Psoas muscle (tissue), 8 donors: ENCODE measurements at places on chromosomes 16 and 17. TPM values are rescaled to one million over a fixed set of nuclear protein-coding genes. Genes with fewer than 3 reads are reported as not detected.

- peak within 1 kb of the TSS; percentile 92 for H3K4me3 ChIP-seq
- peak; percentile 98 for DNase-seq
- peak within 1 kb of the TSS; percentile 93 for H3K27ac ChIP-seq
- H3K27me3 ChIP-seq, result no peaks in the 10 kb centered on the region
Measured at GRCh38 chr17:36601303-36602029, at the start of gene MRM1. MRM1 (plus strand) TSS chr17:36601583; CDS start chr17:36601811, 228 bp downstream.

GRCh38 chr17:50687200-50688066 is 20.3 kb downstream of the ANKRD40 start:
- H3K27ac ChIP-seq, result no peak overlapping the region
- peak; percentile 51 for DNase-seq
- no peak overlapping the region for H3K4me3 ChIP-seq
- H3K36me3 ChIP-seq, result peaks cover 9% of the 10 kb centered on the region
- peaks cover 17% of the 10 kb centered on the region for H3K4me1 ChIP-seq

- DNase-seq, result no peak
- H3K36me3 ChIP-seq, result no peaks in the 10 kb centered on the region
Measured at GRCh38 chr16:66372078-66372897, 5.8 kb downstream of the CDH5 start.

- no peak for DNase-seq
- H3K27me3 ChIP-seq, result no peaks in the 10 kb centered on the region
- no peak overlapping the region for H3K4me3 ChIP-seq
- H3K36me3 ChIP-seq, result no peaks in the 10 kb centered on the region
- H3K27ac ChIP-seq, result no peak overlapping the region
Measured at GRCh38 chr16:53566552-53567245, 63.7 kb upstream of the AKTIP start.

- H3K27me3 ChIP-seq, result no peaks in the 10 kb centered on the region
- H3K27ac ChIP-seq, result no peak overlapping the region
- DNase-seq, result no peak
Measured at GRCh38 chr16:71472051-71472450, 10.0 kb upstream of the ZNF23 start.

DNA sequence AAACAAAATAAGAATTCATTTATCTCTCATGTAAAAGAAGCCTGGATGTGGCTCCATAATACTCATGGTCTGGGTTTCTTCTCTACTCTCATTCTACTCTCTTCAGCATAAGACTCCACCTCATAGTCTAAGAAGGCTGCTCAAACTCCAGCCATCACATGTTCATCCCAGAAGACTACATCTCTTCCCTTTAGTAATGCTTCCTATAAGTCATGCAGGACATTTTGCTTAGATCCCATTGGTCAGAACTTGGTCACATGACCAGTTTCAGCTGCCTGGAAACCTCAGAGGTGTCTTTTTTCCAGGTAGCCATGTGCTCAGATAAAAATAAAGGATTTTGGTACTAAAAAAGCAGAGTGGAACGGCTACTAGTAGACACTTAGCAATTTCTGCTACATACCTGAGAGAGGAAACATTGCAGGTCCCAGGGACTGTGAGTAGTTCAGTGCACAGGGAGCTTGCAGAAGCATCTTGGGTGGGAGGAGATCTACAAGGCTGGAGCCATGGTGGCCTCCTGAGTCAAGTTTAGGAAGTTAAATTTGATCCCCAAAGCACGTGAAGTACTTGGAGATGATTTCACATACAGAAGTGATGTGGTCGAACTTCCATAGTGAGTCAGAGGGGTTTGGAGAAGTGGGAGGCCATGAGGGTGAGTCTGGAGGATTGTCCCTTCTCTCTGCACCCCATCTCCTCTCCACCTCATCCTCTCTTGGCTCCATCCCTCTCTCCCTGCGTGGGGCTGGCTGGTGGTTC is 110.2 kb downstream of the CCDC182 start:
- no peaks in the 10 kb centered on the region for H3K36me3 ChIP-seq
- DNase-seq, result no peak
- H3K4me1 ChIP-seq, result no peaks in the 10 kb centered on the region
- no peak overlapping the region for H3K27ac ChIP-seq

- no peaks in the 10 kb centered on the region for H3K36me3 ChIP-seq
- peak; percentile 97 for DNase-seq
Measured at GRCh38 chr16:56608043-56608875, at the start of gene MT2A. MT2A (plus strand) TSS chr16:56608584; CDS start chr16:56608656, 72 bp downstream.

GRCh38 chr17:2024572-2025219 is 438 bp downstream of the RTN4RL1 start:
- H3K36me3 ChIP-seq, result no peaks in the 10 kb centered on the region
- H3K4me3 ChIP-seq, result peak overlapping the region; percentile 80
- DNase-seq, result no peak
- H3K4me1 ChIP-seq, result peaks cover 16% of the 10 kb centered on the region
- no peaks in the 10 kb centered on the region for H3K27me3 ChIP-seq

- H3K36me3 ChIP-seq, result no peaks in the 10 kb centered on the region
- no peak overlapping the region for H3K27ac ChIP-seq
- no peak for DNase-seq
- no peaks in the 10 kb centered on the region for H3K27me3 ChIP-seq
- no peak overlapping the region for H3K4me3 ChIP-seq
Measured at GRCh38 chr16:78813661-78814311, 714.3 kb downstream of the WWOX start.

DNA sequence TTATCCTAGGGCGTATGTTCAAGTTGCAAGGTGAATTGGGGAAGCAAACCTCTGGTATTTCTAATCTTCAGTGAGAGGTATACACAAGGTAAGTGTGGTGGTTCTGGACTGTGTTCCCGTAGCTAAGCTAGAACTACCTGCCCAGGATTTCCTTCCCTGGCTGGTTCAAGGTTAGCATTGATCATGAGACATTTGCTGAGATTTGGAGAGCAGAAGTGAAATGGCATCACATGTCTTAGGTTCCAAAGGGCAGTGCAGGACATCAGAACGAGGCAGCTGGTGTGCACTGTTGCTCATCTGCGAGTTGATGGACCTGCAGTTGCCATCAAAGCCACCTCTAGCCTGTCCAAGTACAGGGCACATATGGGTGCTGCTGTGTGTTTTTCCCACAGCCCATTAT is 95.2 kb downstream of the EMP2 start:
- H3K27ac ChIP-seq, result no peak overlapping the region
- H3K4me3 ChIP-seq, result no peak overlapping the region
- DNase-seq, result no peak
- no peaks in the 10 kb centered on the region for H3K4me1 ChIP-seq
- no peaks in the 10 kb centered on the region for H3K36me3 ChIP-seq
- no peaks in the 10 kb centered on the region for H3K27me3 ChIP-seq

GRCh38 chr16:11973070-11973469 is 3.5 kb upstream of the SNX29 start:
- peaks cover 5% of the 10 kb centered on the region for H3K4me1 ChIP-seq
- no peak overlapping the region for H3K27ac ChIP-seq
- H3K4me3 ChIP-seq, result no peak overlapping the region
- DNase-seq, result no peak
- no peaks in the 10 kb centered on the region for H3K27me3 ChIP-seq
- peaks cover 5% of the 10 kb centered on the region for H3K36me3 ChIP-seq

- no peak for DNase-seq
- no peak overlapping the region for H3K4me3 ChIP-seq
- H3K36me3 ChIP-seq, result no peaks in the 10 kb centered on the region
Measured at GRCh38 chr17:15885770-15886169, 59.2 kb upstream of the ADORA2B start.

DNA sequence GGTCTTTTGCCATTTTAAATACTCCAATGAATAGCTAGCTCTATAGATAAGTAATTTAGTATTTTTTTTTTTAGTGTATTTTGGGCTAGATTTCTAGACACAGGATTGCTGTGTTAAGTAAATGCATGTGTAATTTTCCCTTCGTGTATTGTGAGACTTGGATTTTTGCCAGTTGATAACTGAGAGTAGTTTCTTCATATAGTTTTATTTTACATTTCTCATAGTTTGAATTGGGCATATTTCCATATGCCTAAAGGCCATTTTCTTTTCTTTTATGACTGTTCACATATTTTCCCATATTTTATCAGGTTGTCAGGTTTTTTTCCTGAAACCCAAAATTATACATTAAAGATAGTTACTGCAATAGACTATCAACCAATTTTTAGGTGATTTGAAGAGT is 59.4 kb downstream of the BPTF start:
- DNase-seq, result no peak
- H3K4me1 ChIP-seq, result no peaks in the 10 kb centered on the region
- no peaks in the 10 kb centered on the region for H3K27me3 ChIP-seq

GRCh38 chr16:56930486-56931270 is 1.3 kb upstream of the HERPUD1 start:
- peak overlapping the region; percentile 99 for H3K27ac ChIP-seq
- no peak for DNase-seq
- H3K27me3 ChIP-seq, result no peaks in the 10 kb centered on the region

Gene ERI2
- total RNA-seq, result 9.3 TPM

Gene SEPTIN12
- not detected for total RNA-seq

Gene CCL4
- total RNA-seq, result 0.50 TPM

Gene PRAC2
- total RNA-seq, result not detected

Gene NUPR1
- 46.0 TPM for total RNA-seq

Gene PPP1R27
- total RNA-seq, result 2,217 TPM

Gene CA4
- total RNA-seq, result 8.9 TPM

Gene NOTUM
- total RNA-seq, result 1.9 TPM

Gene SIAH1
- total RNA-seq, result 20.5 TPM
